ENCODE measurements at places on chromosomes 4 and X.

DNA sequence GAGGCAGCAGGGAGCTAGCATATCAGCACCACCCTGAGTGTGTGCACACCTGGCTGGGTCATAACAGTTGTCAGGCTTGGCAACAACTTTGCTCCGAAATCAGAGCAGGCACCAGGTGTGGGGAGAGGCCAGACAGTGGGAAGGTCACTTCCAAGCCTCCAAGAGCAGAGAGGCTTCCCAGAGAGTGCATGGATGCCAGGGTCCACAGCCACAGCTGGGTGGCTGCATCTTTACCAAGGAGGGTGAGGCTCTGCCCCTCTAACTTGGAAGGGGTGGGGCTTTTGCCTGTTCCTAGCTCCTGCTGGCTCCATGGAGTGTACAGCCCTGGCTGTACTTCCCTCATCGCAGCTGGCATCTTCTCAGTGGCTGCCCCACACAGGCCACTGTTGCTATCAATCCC is 322.4 kb downstream of the CCSER1 start:
- DNase-seq, result no peak

GRCh38 chr4:38695809-38696208 is 31.8 kb downstream of the KLF3 start:
- DNase-seq, result no peak

- peak; percentile 6 for DNase-seq
Observed at GRCh38 chrX:85243761-85244449, at the start of the genes SATL1 and ZNF711. TSS of gene SATL1 (minus strand) at chrX:85243779. CDS start at chrX:85108968, 134,811 bp downstream. TSS of gene ZNF711 (plus strand) at chrX:85243991. CDS start at chrX:85247573, 3,582 bp downstream.

GRCh38 chrX:30620980-30621618 is 32.1 kb upstream of the GK start:
- DNase-seq, result no peak

DNA sequence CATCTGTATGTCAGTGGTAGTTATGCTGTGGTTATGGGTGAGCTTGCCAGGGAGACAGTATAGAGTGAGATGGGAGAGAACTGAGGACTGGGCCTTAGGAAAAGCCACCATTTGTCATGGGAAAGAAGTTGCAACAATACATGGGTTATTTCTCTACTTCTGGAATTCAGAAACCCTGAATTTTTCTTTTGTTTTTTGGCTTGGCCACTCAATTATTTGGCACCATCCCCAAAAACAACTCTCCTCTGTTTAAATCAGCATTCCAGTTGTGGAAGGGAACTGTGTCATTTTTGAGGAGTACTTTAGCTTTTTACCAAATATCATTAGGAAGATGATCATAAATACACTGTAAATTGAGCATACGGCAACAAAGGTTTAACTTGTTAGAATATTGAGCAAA is 41.1 kb upstream of the ACSL4 start:
- no peak for DNase-seq

GRCh38 chr4:168693750-168694490 is 197.1 kb downstream of the PALLD start:
- no peak for DNase-seq

DNA sequence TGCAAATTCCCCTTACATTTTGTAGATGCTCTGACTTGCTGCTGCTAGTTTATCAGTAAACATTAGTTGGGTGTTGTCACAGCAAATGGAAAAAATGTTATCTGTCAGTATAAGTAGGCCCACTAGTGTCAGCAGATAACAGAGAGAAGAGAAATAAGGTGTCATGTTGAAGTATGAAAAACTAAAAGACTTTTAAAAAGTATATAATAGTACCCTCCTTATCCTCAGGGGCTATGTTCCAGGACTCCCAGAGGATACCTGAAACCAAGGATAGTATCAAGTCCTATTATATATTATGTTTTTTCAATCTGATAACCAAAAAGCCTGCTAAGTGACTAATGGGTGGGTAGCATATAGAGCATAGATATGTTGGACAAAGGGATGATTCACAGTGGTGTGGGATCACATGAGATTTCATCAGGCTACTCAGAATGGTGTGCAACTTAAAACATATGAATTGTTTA is 11.6 kb upstream of the BMP2K start:
- no peak for DNase-seq

- no peak for DNase-seq
Observed at GRCh38 chr4:9987749-9988362, 33.4 kb downstream of the SLC2A9 start.

GRCh38 chr4:147453561-147454141 is 27.2 kb upstream of the EDNRA start:
- DNase-seq, result no peak

All from activated CD4-positive, alpha-beta T cell treated with anti-CD3 and anti-CD28 coated beads, Interleukin-2, amount 10 ng/mL, durations not matched to agents 7 days and 5 days (primary cell).